DMS79 (cell line): ENCODE measurements at places on chromosomes 2 and 18.

GRCh38 chr2:13046557-13047165 is 329.9 kb downstream of the TRIB2 start:
- no peak for DNase-seq

- DNase-seq = no peak
Measured at GRCh38 chr2:15842758-15843666, 97.3 kb upstream of the MYCN start.

- no peak for DNase-seq
Measured at GRCh38 chr18:74420481-74420880, 36.6 kb downstream of the DIPK1C start.

- DNase-seq = no peak
Measured at GRCh38 chr2:140892436-140892835, 1238.4 kb downstream of the LRP1B start.

- peak; percentile 8 for DNase-seq
Measured at GRCh38 chr18:9683418-9684396, 24.4 kb upstream of the RAB31 start.

DNA sequence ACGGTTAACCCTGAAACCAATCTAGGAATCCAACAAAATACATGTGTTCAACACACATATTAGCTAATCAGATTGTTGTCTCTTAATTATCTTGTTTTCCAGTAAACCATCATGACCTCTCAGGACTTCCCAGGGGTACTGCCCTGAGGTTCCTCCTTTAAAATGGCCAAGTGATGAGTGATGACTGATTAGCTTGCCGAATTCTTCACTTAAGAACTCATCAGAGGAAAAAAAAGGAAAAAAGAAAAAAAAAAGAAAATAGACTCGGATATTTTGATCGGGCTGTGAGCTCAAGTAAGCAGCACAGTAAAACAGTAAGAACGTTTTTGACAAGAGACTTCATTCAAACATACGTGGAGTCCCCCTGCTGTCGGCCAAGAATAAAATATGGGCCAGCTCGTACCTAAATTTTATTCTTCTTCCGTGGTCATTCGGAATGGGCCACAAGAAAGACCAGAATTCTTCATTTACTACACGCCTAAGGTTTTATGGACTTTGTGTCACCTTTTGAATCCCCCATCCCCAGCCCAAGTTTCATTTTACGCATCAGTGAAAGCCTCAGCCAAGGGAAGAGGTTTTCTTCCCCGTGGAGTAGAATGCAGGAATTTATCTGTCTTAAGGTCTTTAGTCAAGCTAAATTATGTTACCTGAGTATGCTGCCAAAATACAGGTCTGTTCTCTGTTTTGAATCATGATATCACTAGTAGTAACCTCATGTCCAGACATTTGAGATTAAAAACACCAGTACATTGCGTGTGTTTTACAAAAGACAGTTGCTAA is 40.5 kb downstream of the COLEC12 start:
- DNase-seq = no peak

DNA sequence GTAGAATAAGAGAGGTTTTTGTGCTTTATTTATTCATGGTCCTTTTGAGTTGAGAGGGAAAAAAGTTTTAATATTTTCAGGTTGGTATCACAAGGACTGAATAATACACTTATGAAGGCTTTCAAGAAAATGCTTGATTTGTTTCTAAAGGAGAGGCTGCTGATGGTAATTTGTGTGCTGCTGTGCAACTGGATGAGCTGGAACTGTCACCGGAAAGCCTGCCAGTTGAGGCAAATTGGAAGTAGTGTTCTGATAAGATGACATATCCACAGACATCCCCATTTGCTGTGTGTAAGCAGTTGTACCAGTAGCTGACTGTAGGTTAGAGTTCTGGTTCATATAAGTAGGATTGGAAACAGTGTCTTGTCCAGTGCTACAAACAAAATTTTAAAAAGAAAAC is 21.6 kb upstream of the CACNB4 start:
- no peak for DNase-seq

DNA sequence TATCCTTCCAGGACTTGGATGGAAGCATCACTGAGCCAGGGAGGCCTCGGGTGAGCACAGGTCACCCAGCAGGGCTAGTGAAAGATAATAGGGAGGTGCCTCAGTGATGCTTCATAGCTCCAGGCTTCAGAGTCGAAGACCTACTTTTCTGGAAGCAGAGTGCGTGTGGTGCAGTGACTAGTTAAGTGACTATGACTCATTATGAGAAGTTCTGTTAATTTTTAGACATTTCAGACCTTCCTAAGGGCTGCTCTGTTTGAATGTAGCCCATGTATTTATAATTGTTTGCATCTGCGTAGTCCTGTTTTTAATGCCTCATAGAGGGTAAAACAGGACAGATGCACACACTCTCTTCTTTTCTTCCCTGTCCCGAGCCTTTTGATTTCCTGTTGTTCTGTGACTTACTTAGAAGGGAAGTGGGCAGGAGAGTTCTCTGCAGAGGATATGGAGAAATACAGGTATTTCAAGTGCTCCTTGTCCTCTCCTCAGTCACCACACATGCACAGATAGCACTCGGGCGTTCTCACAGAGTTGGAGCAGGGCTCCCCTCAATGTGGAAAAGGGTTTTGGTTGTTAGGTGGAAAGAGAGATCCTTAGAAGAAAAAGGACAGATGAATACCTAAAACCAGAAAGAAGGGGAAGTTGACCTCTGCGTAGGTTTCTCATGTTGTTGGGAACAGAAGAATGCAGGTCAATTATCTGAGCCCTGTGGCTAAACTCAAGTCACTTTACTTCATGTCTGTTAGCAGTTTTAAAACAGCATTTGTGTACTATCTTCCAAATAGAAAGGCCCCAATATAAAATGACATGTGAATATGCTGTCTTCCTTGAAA is 34.7 kb downstream of the RALB start:
- no peak for DNase-seq

- no peak for DNase-seq
Measured at GRCh38 chr2:105365206-105365605, 27.9 kb downstream of the C2orf49 start.

- no peak for DNase-seq
Measured at GRCh38 chr2:156476021-156476849, 40.1 kb downstream of the GPD2 start.

DNA sequence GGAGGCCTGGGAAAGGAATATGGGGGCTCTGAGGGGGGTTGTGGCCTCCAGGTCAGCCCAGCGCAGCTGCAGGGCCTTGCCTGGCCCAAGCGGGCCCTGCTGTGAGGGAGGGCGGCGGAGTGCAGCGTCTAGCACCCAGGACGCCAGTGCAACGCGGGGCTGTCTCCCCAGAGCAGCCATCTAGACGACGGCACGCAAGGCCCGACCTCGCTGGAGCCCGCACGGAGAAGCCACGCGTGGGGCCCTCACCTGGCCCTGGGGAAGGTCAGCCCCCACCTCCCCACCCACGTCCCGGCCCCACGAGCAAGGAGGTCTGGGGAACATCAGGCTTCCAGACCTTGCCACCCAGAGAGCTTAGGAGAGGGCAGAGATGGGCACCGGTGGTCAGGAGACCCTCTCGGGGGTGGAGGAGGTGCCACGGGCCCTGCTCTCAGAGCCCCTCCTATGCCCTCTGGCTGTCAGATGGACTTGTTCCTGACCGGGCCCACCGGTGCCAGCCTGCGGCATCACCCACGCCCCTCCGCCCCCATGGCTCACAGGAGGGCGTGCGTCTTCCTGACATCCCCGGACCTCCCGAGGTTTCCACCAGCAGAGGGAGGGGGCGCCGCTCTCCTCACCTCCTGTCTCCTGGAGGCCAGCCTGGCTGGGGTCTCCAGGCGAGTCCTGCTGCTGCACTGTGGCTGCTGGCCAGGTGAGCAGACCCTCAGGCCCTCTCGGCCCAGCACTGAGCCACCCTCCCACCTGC is 17.0 kb downstream of the GPR35 start:
- DNase-seq = no peak

GRCh38 chr18:75875559-75875958 is 448.1 kb upstream of the SMIM21 start:
- DNase-seq = no peak

GRCh38 chr2:234024304-234024703 is 26.2 kb upstream of the SPP2 start:
- DNase-seq = no peak

- no peak for DNase-seq
Measured at GRCh38 chr2:113202305-113203216, 28.8 kb downstream of the PSD4 start.

- no peak for DNase-seq
Measured at GRCh38 chr2:145543856-145544255, 1023.9 kb upstream of the ZEB2 start.

- no peak for DNase-seq
Measured at GRCh38 chr18:8277270-8277669, 332.0 kb upstream of the RAB12 start.

DNA sequence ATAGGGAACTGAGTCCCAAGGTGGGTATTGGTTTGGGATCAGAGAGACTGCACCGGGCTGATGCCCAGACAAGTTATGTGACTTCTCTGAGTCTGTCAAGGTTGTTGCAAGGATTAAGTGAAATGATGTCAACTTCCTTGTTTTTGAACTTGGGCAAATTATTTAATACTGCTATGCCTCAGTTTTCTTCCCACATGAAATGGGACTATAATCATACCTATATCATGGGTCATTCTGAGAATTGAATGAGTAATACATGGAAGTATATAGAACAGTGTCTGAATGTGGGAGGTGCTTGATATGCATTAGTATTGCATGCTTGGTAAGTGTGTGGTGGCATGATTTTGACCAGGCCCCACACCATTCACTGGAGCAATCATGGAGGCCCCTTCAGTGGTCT is 99.0 kb downstream of the PRKCE start:
- DNase-seq = no peak

GRCh38 chr18:24741965-24742724 is 281.7 kb downstream of the HRH4 start:
- no peak for DNase-seq

- DNase-seq = no peak
Measured at GRCh38 chr2:98822301-98823164, 91.6 kb upstream of the MGAT4A start.

GRCh38 chr2:201402651-201403562 is 45.8 kb upstream of the FLACC1 start:
- no peak for DNase-seq

- DNase-seq = no peak
Measured at GRCh38 chr2:149399934-149400615, 69.7 kb downstream of the LYPD6 start.

DNA sequence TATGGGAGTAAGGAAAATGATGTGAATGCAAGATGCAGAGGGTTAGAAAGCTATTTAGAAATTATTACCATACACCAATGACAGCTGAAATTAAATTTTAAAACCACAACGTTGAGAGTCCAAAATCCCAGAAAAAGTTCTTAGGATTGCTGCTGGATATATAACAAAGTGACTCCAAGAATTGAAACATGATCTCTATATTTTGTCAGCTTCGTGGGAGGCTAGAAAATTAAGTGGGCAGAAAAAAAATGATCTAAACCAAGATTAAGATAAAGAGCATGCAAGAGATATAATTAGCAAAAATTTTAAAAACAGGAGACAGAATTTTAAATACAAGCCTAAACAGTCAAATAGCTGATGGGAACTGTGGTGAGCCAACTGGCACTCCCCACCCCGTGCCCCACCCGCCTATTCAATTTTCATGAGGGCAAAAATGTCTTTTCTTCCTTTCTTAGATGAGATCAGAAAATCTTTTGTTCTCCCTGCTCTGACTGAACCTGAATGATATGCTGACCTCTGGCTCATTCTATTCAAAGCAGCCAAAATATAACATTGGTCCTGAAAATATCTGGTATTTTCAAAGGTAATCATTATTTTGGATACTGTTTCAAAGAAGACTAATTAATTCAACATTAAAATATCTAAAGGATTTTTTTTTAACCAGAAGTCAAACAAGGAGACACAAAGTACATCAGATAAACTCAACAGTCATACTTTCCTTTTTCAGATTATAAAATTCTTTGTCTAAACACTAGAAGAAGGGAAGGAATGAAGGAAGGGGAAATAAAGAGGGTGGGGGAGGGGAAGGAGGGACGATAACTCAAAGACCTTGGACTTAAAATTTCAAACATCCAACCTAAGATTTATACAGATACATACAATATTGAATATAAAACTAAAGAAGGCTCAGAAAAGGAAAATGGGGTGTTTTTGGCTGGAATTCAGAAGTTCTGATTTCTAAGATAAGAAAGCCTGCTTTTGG is 12.2 kb downstream of the KANSL3 start:
- no peak for DNase-seq

- DNase-seq = no peak
Measured at GRCh38 chr2:10188729-10189305, 66.3 kb downstream of the RRM2 start.

- no peak for DNase-seq
Measured at GRCh38 chr2:86293612-86294011, 43.8 kb downstream of the REEP1 start.

DNA sequence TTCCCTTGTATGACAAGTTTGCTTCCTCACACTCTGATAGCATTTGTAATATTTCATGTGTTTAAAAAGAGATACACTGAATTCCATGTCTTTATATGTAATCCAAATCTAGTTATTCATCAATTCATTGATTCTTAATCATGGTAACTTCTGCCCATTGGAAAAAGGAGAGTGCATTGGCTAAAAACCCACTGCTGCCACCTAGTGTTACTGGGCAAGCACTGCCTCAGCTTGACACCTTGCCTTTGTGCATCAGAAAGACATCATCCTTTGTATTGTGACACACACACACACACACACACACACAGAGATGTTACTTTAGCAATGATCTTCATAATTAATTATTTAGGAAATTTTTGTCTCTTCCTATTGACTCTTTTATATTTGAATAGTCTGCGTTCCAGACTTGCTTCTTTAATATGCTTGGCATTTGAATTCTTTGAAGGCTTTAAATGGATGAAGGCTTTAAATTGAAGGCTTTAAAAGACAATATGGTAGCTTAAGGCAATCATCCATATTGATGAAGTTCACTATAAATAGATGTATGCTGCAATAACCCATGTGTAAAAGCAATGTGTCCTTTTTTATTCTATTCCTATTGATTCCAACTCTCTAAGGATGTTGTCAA is 414.2 kb upstream of the CHST9 start:
- no peak for DNase-seq

GRCh38 chr18:32576296-32576916 is 105.7 kb upstream of the GAREM1 start:
- DNase-seq = no peak

DNA sequence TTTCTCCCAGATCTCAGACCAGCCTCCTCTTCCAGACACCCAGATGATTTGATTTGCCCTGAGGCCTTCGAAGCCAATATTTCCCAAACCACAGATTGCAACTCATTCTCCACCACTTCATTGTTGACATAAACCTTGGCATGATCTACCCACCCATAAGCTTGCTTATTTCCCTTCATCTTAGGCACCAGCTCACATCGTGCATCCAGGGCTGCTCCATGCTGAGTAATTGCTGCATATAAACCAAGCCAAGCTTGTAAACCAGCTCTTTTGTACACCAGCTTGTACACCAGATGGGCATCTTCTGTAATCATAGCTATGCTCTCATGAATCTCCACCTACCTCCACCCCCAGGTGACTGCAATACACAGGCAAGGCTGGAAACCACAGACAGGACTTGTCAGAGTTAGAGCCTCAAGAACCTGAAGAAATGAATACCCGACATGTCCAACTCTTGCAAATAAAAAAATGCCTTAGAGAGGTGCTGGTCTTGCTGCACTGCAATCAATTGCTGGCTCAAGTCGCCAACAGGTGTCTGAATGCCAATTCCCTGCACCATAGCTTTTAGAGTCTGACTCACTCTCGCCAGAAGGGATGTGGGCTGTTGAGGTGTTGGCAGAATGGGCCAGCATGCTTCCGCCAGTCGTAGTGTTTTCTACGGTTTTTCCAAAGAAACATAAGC is 31.5 kb downstream of the TRABD2A start:
- no peak for DNase-seq
